SW 1271 (cell line): ENCODE measurements at places on chromosomes 7 and 10.

DNA sequence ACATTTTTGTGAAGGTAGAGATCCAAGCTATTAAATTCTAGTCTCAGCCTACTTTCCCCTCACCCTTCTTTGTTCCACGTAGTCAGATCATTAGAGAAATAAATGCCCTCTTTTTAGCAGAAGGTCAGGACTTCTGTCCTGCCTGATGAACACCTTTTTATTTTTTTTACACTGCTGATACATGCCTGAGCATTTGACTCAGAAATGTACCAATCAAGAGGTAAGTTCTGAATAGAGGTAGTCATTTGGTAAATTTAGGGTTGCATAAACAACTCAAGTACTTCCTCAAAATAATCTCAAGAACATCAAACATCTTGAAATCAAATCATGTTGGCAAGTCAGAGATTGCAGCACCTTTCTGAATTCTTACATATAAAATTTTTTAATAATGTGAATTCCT is 133.7 kb downstream of the MYO3A start:
- no peak for DNase-seq

DNA sequence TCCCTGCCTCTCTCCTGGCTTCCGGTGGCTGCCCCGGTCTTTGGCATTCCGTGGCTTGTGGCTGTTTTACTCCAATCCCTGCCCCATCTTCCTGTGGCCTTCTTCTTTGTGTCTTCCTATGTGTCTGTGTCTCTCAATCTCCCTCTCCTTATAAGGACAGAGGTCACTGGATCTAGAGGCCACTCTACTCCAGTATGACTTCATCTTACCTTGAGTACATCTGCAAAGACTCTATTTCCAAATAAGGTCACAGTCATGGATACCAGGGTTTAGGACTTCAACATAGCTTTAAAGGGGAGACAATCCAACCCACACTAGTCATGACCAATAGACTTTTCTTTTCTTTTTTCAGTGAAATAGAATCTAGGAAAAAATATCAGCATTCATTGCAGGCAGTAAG is 153.3 kb upstream of the INSYN2A start:
- no peak for DNase-seq

GRCh38 chr7:113338071-113338696 is 219.8 kb upstream of the SMIM30 start:
- no peak for DNase-seq

DNA sequence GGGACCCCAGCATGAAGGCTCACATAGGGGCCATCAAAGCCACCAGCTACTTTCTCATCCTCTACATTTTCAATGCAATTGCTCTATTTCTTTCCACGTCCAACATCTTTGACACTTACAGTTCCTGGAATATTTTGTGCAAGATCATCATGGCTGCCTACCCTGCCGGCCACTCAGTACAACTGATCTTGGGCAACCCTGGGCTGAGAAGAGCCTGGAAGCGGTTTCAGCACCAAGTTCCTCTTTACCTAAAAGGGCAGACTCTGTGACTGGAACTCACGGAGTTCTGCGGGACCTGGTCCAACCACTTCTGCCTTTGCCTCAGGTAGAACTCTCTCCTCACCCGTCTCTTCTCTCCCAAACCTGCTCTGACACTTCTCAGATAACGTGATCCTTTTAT is 945 bp downstream of the TAS2R40 start:
- no peak for DNase-seq

- no peak for DNase-seq
Measured at GRCh38 chr7:128164061-128164954, 76.8 kb upstream of the LEP start.

DNA sequence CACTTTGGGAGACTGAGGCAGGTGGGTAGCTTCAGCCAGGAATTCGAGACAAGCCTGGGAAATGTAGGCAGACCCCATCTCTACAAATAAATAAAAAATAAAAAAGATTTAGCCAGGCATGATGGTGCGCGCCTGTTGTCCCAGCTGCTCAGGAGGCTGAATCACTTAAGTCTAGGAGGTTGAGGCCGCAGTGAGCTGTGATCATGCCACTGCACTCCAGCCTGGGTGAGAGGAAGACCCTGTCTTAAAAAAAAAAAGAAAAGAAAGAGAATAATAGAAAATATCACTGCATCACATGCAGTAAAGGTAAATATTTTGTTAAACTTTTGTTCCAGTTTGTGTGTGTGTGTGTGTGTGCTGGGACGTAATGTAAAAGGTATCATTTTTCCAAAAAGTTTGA is 3.0 kb downstream of the STRIP2 start:
- DNase-seq: no peak

DNA sequence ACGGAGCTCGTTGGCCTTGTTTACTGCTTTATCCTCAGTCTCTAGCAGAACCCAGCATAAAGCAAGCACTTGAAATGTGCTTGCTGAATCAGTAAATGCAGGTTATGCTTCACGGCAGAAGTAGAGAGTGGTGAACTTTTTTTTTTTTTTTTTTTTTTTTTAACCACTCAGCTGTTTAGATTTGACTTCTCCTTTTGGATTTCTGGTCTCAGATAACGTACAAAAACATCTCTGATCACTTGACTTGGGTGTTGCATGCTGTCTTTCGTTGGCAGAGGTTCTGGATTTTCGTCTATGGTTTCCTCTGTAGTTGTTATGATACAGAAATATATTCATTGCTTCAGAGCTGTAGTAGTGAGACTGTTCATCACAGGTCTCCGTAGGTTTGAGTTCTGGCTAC is 242.5 kb upstream of the HABP2 start:
- DNase-seq: no peak

DNA sequence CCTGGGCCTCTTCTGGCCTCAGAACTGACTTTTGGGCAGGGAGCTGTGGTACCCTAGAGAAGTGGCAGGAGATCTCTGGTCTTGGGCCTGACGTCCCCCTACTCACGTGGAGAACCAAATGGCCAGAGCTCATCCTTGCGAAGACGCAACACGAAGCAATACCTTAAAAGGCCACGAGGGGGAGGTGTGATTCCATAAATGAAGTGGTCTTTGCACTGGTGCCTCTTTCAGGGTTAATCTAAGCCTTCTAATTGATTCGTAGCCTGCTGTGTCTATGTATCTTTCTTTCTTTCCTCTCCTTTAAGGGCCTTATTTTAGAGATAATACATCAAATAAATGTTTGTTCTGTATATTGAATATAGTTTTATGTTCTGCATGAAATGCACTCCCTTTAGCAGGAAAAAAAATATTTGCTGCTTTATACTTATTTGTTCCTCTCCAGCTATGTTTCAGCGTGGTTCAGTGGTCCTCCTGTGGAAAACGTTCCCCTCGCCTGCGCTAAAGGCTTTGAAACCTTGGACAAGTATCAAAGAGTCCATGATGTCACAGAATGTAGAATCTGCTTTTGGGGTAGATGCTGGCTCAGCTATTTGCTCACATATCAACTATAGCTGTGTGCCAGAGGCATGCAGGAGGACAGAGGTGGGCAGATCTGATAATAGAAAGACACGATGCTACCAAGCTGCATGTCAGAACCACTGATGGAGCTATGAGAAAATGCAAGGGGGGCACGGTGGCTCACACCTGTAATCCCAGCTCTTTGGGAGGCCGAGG is 41.0 kb downstream of the STRA8 start:
- DNase-seq: peak; percentile 28

GRCh38 chr7:65892835-65893234 is 20.0 kb downstream of the VKORC1L1 start:
- no peak for DNase-seq

GRCh38 chr7:155287284-155287935 is 10.3 kb upstream of the INSIG1 start:
- no peak for DNase-seq

DNA sequence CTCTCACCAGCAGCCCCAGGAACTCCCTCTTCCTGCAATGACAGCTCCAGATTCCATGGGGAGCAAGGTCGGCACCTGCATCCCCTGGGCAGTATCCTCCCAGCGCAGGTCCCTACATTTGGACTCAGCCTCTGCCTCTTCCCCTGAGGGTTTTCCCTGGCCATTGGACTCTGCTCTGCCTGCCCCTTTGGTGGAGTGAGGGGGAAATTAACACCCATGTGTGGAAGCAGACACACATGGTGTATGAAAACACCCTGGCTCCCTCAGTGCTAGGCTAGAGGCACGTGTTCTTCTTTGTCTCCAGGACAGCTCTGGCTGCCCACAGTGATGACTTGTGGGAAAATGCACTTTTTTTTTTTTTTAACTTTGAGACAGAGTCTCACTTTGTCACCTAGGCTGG is 8.4 kb downstream of the PRF1 start:
- no peak for DNase-seq

DNA sequence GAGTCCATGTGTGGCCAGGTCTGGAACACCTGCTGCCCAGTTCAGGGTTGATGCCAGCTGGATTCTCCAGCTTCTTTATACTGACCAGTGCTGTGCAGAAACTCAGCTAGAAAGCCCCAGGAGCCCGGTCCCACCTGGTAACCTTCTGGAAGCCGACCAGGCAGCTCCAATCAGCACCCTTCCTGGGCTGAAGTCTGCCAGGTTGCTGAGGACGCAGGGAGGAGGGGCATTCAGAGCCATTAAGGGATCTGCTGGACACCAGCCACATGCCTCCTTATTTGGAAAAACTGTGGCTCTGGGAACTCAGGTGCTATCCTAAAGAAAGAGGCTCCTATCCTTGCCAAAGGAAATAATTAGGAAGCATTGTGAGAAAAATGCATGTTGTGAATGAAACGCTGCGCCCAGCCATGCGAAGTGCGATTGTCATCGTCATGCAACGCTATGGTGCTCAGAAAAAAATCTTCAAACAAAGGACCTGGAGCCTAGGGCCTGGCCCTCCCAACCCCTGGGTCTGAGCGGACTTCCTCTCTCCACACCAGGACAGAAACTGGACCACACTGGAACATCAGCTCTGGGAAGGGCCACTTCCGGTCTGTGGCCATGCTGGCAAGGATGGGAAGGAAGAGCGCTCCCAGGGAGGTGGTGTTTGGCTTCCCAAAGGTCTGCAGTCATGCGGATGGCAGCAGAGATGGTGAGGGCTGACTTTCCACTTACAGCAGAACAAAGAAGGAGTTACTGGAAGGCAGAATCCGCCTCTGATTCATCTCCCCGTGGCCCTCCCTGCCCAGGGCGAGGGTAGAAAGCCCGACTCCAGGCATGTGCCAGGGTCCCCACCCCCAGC is 90.1 kb downstream of the FAM53B start:
- DNase-seq: no peak

DNA sequence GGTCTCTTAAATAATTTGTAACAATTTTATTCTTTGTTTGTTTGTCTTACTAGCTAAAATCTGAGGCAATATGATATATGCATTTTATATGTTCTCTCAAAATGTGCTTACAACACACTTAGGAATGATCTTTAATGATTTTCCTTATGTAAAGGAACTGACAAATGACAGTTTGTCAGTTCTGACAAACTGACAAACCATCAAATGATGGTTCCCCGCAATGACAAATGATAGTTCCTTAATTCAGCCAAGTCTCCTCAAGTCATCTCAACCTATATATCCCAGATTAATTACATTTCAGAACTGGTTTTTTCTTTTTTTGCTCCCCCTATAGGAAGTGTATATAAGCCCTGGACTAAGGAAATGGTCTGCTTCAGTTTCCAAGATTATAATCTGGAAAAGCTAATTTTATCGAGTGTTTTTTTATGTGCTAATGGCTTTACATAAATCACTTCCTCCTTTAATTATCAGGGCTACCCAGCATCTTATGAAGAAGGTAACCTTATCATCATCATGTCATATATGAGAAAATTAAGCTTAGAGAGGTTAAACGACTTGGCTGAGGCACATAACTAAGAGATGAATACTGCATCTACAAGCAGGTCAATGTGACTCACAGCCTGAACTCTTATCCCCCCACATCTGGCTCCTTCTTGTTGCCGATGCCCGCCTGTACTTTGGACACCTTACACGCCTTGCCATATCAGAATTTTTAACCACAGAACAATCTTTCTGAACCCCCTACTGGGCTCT is 75.1 kb downstream of the RELN start:
- no peak for DNase-seq

- no peak for DNase-seq
Measured at GRCh38 chr7:15128716-15129115, 226.2 kb upstream of the DGKB start.

DNA sequence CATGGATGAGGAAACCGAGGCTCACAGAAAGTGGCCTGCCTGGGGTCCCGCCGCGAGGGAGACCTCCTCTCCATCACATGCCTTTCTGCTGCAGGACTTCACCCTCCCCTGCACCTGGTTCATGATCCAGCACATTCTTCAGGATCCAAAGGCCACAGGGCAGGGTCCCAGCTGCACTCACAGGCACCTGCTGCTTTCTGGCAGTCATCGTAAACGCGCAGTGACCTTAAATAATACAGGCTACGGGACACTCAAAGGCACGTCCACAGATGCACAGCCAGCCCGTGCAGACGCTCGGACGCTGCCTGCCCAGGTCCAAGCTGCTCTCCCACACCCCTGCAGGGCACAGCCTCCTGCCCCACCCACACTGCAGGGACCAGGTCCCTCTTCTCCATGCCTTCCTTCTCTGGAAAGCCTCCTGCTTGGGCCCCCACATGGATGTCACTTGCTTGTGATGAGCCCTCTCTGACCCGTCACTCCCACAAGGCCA is 49.9 kb downstream of the CALML3 start:
- no peak for DNase-seq

DNA sequence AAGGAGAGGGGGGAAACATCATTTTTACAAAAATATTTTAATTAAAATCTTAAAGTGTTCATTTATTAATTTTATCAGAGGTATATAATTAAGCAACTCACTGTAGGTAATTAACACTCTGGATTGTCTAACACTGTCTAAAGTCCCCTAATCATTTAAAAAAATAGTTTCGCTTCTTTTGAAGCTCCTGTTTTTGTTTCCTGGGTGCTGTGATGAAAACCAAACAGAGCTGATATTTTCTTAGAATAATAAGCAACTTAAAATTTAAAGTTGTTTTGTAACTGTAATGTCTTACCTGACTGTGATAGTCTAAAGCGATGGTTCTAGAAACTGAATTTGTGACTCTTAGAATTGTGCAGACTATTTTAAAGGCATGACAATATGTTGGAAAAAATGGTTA is 961.0 kb downstream of the GATA3 start:
- DNase-seq: no peak

DNA sequence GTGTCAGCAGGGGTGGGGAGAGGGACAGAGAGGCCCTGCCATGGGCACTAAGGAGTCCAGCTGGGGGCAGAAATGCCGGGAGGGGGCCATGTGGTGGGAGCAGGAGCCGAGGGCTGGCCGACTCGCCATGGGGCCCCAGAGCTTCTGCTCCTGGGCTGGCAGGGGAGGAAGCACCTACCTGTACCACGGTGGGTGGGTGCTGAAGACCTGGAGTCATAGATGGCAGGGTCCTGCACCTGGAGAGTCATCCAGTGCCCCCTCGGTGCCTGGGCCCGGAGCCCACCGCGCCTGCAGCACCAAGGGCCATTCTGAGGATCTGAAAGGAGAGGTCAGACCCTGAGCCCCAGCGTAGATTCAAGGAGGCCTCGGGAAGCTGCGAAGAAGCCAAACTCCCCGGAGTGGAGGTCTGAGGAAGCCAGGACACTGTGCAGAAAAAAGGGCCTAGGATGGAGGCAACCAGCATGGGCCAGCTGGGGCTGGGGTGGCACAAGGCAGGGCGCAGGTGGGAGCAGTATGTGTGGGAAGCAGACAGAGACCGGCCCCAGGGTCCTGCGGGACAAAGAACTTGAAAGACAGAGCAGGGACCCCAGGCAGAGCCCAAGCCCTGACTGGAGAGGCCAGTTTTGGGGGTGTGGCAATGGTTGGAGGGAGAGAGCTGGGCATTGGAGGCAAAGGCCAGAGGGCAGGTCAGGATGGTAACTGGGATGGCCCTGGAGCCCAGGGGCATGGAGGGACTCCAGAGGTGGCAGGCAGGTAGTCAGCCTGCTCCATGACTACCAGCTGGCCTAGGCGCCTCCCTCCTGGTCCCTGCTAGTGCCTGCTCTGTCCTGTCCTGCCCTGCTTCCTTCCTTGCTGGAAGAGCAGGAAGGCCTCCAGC is 26.7 kb upstream of the SMARCD3 start:
- DNase-seq: no peak

GRCh38 chr10:27241010-27241651 is 534 bp upstream of the ACBD5 start:
- peak; percentile 48 for DNase-seq
